ENCODE measurements at places on chromosomes 7 and 10.

DNA sequence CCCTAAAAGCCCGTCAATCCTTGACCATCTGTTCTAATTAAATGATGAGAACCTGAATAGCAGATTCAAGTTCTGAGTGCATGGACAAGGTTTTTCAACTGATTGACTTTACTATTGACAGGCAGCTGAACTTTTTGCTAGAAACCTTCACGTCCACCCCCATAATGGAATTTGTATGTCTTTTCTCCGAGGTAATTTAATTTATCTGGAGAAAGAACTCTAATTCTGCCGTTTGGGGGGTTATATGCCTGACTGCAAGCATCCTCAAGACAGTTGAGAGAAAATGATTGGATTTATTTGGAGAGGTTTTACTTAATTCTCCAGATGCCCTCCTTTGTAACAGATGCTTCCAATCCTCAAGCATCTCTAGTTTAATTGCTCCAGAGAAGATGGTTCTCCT lies 1053.4 kb upstream of the AUTS2 start:
- no peak for DNase-seq

DNA sequence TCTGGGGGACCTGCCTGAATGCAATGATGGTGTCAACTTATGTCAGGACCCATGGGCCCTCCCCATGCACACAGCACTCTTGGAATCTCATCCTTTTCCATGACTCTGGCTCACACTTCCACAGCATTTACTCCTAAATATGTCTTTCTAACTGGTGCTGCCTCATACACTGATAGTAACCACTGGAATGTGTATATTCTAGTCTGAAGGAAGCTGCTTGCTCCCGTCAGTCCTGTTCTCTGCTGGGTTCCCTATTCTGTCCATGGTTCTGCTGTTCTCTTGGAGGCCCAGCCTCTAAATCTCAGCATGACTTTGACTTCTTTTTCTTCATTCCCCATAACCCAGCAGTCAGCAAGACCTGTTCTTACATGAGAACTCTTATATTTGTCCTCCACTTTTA lies 1055.1 kb downstream of the KCNMA1 start:
- peak; percentile 66 for DNase-seq

DNA sequence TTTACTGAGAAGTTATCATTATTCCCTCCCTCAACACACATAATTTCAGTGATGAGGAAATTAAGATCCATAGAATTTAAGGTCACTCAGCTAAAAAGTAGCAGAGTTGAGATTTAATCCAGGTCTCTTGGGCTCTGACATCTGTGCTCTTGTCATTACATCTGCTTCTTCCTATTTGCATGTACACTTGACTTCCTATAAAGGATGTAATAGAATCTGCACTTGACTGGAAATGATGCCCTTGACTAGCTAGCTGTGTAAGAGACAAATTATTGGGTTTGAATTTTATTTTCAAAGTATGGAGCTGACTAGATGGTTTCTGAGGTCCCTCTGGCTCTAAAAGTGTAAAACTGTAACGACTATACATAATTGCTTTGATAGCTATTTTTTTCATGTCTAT lies 59.5 kb downstream of the AGK start:
- DNase-seq: no peak

GRCh38 chr7:87628780-87629569 lies 777 bp downstream of the RUNDC3B start:
- peak; percentile 3 for DNase-seq

Data from amniotic epithelial cell (primary cell).